ENCODE measurements at places on chromosomes 12 and 14.

DNA sequence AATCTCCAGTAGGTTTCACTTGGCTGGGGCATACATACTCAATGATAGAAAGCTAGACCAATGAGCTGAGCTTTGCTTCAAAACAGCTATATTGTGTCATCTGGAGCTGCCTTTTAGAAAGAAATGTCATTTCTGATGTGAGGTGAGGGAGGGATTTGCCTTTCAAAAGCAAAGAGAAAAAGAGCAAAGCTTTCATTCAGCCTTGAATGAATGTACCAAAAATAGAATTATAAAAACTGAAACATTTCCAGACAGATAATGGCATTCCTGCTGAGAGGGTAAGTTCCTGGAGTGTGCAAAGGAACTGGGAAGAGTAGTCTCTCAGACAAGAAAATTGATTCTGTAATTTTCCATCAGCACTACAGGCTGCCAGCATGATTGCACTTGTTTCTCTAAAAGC is 710.0 kb downstream of the LRFN5 start:
- no peak for DNase-seq

DNA sequence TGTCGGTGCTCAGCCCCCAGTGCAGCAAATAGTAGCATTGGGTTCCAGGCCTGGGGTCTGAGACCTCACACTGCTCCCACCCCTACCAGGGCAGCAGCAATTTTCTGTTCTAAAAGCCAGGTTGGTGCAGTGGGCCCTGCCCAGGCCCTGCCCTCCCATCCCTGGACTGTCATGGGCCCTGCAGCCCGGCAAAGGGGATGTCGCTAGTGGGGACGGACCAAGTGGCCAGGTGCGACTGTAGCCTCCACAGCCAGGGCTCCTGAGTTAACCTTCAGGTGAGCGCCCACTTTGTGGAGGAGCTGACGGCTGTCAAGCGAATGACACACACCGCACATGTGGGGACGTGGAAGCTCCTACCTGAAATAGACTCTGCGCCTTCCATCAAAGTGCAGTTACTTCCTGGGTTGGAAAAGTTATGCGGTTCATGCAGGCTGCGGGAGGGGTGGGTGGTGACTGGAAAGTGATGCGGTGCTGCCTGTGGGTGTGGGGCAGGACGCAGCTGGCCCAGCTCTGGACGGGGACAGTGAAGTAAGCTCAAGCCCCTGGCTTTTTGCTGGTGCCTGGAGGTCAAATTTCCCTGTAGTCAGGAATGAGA is 1.5 kb downstream of the INF2 start:
- DNase-seq, result no peak

DNA sequence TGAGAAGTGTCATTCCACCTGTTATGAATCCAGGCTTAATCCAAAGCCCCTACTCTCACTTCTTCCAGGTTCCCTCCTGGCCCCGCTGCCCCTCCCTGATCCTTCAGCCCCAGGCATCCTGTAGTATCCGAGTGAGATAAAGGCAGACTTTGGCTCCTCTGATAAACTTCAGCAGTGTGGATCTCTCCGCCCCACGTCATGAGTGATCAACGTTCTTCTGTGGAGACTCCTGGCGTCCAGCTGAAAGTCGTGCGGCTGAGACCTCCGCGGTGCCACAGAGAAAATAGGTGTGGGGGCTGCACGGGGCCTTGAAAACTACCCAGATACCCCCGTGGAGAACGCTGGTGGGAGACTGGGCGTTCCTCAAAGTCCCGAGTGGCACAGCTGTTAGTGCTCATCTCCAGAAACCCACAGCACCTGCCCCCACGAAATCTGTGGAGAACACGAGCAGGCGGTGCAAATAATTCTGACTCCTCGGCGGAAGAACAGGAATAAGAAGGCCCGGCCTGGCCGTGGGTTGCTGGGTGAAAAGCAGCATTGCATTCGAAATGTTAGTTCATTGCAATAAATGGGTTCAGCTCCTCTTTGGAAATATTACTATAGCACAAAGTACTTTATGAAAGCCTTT is 180.0 kb upstream of the RGS6 start:
- DNase-seq, result no peak

GRCh38 chr12:91349476-91349875 is 166.9 kb upstream of the DCN start:
- no peak for DNase-seq

GRCh38 chr12:121751034-121751433 is 38.5 kb downstream of the TMEM120B start:
- no peak for DNase-seq

DNA sequence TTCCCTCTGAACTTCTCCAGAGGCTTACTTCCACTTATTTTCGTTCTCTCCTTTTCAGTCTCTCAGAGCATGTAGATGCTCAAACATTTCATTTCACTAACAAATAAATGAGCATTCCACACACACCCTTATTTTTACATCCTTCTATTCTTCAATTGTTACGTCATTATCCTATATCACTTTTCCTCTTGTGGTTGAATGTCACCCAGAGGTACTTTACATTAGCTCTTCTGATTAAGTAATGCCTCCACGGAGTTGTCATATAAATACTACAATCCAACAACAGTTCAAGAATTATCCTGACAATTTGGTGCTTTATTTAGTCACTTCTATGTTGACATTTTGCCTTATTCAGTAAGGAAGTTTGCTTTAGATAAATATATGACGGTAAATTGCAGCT is 18.4 kb downstream of the FAR2 start:
- no peak for DNase-seq

DNA sequence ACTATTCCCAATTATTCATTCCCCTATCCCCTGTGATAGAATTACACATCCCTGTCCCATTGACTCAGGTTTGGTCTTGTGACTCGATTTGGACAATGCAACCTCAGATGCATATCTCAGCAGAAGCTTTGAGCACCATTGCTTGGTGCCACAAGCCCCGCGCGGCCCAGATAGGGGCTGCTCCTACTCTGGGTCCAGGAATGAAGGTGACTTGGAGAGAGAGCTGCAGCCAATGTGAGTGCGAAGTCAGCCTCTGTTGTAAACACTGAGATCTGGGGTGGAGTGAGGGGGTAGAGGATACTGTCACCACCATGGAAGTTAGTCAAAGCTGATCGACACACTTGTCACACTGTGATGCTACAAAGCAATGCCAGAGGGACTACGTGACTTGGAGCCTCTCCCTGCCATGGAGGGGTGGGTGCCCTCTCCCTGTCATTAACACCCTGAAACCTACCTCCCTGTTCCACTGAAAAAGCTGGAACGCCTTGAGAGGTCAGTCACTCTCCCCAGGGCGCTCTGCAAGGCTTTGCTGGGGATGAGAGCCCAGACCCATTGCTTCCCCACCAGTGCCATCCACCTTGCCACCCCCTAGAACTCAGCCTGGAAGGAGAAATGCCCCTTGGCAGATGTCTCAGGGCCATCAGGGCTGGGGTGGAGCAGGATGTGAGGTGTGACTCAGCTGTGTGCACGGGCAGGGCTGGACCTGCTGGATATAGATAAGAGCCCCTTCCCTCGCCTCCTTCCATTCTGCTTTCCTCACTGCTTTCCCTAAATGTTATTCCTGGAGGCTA is 6.6 kb upstream of the PLEK2 start:
- DNase-seq, result no peak

GRCh38 chr12:120100630-120101029 is 15.9 kb downstream of the RAB35 start:
- DNase-seq, result no peak

- no peak for DNase-seq
These were observed 63.0 kb upstream of the PTHLH start for GRCh38 chr12:28035500-28035899.

DNA sequence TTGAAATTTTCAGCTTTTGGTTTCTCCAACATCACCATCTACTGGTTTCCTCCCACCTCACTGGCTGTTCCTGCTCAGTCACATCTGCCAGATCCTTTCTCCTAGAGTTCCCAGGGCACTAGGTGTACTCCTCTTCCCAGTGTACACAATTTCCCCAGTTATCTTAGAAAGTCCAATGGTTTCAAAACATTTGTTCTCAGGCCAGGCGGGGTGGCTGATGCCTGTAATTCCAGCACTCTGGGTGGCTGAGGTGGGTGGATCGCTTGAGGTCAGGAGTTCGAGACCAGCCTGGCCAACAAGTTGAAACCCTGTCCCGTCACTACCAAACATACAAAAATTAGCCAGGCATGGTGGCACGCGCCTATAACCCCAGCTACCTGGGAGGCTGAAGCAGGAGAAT is 60.7 kb downstream of the SPPL3 start:
- no peak for DNase-seq

DNA sequence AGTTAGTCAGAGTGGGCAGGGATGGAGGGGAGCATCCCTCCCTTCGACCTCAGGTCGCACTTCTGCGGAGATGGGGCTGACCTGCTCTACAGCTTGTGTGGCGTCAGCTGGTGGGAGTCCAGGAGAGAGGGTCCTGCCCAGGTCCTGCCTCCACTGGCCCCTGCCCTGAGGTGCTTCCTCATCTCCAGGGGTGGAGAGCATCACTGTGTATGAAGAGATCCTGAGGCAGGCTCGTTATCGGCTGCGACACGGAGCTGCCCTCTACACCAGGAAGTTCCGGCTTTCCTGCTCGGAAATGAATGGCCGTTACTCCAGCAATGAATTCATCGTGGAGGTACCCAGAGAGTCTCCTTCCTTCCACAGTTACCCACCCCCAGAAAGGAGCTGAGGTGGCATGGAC is 20.2 kb downstream of the CLSTN3 start:
- no peak for DNase-seq

DNA sequence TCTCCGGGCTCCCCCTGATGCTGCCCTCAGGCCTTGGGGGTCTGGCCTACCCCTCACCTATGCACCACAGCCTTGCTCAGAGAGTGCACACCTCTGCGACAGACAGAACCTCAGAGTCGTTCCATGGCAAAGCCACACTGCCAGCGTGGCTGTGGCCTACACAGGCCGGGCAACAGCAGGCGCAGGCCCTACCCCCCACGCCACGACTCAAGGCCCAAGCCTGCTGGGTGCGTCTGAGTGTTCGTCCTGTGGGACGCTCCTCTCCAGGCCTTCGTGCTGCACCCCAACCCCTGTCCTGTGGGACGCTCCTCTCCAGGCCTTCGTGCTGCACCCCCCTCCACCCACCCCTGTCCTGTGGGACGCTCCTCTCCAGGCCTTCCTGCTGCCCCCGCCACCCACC is 54.2 kb downstream of the LRCOL1 start:
- no peak for DNase-seq

GRCh38 chr14:95389471-95390011 is 69.8 kb upstream of the CLMN start:
- no peak for DNase-seq
